Activated gamma-delta T cell treated with anti-CD3 and anti-CD28 coated beads, Interleukin-2, amount 50 U/mL, for 16 hours (primary cell): ENCODE measurements at places on chromosomes 7 and 10.
A peak's percentile ranks its signal among the peaks of the same experiment; 100 is the strongest.

GRCh38 chr7:29100924-29101323, 45.4 kb downstream of the CPVL start:
- no peak for DNase-seq

- DNase-seq, result no peak
These were observed 57.8 kb downstream of the INPP5F start for GRCh38 chr10:119783665-119784027.

DNA sequence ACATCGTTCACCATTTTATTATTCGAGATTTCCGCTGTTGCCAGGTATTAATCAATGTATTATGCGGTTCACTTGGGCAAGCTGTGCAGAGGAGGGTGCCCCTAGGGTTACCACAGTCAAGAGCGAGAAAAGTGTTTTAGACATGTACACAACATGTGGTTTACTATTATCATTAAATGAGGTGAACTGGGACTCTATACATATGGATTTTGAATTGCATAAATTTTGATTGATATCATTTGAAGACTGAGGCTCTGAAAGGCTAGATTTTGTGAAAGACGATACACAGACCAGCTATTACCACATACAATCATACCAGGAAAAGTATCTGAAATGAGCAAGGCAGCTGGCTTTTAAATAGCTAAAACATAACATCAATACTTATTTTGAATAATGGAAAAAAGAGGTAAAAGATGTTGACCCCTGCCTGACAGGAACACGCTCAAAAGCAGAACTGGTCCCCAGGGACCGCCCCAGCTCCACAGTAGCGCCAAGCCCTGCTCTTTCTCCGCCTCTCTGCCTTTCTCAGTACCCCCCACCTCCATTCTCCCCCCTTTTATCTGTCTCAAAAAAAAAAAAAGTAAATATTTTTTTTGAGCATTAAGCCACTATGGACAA, 413.4 kb upstream of the MKI67 start:
- DNase-seq, result no peak

GRCh38 chr10:125157505-125157904, 2.9 kb downstream of the CTBP2 start:
- DNase-seq, result no peak

GRCh38 chr7:123131556-123131955, 68.2 kb downstream of the SLC13A1 start:
- no peak for DNase-seq

DNA sequence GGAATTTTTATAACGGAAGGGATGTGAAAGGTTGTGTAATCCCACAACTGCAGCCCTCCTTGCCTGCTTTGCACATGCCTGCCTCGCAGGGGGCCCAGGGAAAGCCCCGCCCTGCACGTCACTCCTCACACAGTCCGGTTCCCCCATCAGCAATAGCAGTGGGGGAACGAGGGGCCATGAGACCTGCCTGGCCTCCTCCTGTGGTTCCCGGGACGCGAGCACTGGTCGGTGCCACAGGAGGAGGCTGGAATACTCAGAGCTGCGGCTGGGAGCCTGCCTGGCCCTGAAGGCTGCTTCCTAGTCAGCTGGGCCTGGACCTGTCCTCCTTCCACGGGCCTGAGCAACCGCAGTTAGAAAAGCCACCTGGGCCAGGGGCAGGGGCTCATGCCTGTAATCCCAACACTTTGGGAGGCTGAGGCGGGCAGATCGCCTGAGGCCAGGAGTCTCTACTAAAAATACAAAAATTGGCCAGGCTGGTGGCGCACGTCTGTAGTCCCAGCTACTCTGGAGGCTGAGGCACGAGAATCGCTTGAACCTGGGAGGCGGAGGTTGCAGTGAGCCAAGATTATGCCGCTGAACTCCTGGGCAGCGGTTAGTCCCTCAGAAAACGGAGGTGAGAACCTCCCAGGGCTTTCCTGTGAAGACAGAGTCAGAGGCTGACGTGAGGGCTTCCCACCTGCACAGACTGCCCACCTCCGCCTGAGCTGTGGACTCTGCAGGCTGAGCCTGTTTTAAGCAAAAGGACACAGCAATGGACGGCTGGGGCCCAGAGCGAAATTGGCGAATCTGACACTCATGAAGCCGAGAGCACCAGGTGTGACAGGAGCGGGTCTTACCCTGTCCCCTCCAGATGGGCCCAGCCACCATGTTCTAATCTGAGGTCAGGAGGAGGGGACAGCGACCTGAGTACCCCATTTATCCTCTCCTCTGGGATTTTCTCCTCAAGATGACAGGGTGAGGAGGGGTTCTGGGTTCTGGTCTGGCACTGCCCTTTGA, 52.9 kb downstream of the VIPR2 start:
- DNase-seq, result no peak

DNA sequence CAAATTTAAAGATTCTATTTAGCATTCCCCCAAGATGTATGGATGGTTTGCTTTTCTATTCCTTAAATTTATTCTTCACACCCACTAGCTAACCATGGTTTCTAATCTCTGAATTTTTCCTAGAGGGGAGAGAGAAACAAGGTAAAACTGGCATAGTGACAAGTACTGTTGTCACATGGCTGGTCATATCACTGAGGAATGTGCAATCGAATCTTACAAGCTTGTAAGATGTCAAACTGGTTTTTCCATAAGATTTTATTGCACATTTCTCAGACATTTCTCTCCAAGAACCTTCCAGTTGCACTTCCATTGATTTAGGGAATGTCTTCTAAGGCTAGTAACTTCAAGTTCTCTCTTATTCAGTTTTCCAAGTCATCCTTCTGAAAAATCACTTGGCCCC, 89.8 kb downstream of the MBL2 start:
- DNase-seq, result no peak

- no peak for DNase-seq
These were observed 47.8 kb upstream of the PARD3 start for GRCh38 chr10:34862892-34863291.

DNA sequence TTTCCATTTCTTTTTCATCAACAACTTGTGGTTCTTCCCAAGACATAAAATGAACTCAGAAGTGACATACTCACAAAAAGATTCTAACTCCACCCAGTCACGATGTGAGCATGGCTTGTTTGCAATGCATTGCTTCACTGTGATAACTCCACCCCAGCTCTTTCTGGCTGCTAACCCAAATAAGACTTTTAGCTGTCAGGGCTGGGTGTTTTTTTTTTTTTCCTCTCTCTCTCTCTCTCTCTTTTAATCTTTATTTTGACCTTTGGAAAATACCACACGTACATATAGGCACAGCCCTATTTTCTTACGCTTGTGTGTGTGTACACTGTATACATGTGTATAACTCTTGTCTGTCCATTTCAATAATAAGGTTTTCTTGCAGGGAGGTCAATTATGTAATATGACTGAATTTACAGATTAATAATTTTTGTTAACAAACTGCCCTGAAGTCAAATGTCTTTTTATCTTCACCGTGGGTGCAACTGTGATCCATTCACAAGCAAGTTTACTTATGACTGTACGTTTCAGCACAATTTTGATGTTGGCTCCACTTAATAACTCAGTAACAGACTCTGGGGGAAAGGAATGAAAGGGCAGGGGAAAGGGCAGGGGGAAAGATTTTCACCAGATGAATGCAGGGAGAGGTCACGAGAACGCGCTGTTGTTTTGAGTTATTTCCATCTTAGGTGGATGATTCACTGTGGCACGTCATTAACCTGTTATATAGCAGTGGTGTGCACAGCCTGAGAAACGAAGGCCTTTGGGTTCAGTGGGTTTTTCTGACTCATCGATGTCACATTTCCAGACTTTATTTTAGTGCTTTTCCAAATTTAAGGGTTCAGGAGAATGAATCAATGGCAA, 49.1 kb downstream of the APBB1IP start:
- peak; percentile 51 for DNase-seq

- no peak for DNase-seq
These were observed 127.8 kb upstream of the LANCL2 start for GRCh38 chr7:55237156-55237893.

GRCh38 chr7:112635742-112636141, 154.5 kb downstream of the TMEM168 start:
- no peak for DNase-seq

DNA sequence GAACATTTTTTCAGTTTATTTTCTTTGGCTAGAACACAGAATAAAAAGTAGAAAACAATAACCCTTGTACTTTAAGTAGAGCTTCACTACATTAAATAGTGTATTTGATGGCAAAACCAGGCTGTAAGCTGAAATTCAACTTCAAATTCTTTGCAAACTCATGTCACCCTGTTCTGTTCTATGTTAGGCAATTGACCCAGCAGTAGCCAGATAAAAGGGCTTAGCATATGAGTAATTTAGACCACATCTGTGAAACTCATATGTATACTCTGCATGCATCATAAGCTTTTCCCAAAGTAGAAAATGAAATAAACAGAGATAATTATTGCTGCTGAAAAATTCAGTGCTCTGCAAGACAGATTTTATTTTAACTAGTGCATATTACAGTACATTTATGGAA, 150.2 kb downstream of the GNAI1 start:
- DNase-seq, result no peak

- DNase-seq, result no peak
These were observed 112.6 kb downstream of the SH3PXD2A start for GRCh38 chr10:103742824-103743223.

DNA sequence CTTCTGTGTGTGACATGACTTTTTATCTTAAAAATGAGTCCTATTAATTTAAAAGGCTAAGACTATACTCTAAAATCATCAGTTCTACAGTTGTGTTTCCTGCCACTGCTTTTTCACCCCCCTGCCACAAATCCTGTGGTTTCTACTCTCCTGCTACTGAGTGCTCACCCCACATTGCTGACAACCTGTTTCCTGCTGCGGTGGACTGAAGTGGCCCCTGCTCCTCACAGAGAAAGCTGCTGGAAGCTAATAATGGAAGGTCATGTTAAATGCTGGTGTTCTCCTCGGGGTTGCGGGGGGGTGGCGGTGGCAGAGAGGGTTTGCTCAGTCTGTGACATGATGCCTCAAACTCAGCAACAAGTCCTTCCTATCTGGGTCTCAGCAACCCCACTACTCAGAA, 113.2 kb upstream of the INHBA start:
- no peak for DNase-seq

DNA sequence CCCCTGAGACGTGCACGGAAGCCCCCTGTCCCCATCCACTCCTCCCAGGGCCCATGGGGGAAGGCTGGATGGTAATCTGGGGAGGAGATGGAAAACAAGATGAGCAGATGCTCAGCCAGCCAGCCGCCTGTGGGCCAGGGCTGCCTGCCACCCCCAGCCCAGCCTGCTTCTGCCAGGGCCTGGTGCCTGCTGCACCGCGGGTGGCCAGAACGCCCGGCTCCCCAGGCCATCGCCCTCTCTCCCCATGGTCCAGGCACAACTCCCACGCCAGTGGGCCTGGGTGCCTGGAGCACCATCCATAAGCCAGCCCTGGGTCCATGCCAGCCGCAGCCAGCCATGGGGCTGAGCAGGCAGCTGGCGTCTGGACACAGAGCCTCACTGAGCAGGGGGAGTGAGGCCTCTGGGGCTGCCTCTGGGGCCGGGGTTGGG, 57.2 kb upstream of the ELN start:
- DNase-seq, result no peak

GRCh38 chr7:52838981-52839411, 196.4 kb upstream of the POM121L12 start:
- no peak for DNase-seq

GRCh38 chr10:46549171-46550075, 7.0 kb downstream of the GPRIN2 start:
- no peak for DNase-seq

DNA sequence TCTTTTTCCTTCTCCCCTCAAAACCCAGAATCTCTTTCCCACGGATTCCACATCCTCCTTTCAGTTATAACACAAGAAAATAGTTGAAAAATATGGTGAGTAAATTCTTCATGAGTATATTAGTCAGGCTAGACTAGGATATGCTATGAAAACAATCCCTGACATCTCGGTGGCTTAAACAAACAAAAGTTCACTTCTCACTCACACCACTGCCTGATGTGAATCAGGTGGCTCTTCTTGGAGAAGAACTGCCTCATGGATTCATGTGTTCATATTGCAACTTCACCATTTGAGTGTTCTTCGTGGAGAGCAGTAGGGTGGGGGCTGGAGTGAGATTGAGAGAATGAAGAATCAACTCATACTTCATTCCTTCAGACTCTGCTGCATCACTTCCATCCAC, 204.1 kb downstream of the PHF14 start:
- no peak for DNase-seq
